ENCODE measurements at places on chromosomes 2 and 18.

GRCh38 chr2:7841751-7842150 lies 840.1 kb upstream of the ID2 start:
- DNase-seq: no peak

- no peak for DNase-seq
Measured at GRCh38 chr2:216665717-216666116, 29.6 kb downstream of the IGFBP5 start.

DNA sequence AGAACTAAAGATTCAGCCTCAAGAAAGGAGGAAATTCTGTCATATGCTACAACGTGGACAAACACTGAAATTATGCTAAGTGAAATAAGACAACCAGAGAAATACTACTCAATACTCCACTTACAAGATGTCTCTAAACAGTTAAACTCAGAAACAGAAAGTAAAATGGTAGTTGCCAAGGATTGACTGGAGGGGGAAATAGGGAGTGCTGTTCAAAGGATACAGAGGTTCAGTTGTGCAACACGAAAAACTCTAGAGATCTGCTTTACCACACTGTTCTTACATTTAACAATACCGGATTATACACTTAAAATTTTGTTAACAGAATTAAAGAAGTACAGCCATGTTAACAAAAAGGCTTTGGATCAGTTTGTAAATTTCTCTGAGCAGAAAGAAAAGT lies 39.8 kb upstream of the C2orf15 start:
- no peak for DNase-seq

- DNase-seq: no peak
Measured at GRCh38 chr2:181937473-181937872, 45.9 kb downstream of the ITPRID2 start.

DNA sequence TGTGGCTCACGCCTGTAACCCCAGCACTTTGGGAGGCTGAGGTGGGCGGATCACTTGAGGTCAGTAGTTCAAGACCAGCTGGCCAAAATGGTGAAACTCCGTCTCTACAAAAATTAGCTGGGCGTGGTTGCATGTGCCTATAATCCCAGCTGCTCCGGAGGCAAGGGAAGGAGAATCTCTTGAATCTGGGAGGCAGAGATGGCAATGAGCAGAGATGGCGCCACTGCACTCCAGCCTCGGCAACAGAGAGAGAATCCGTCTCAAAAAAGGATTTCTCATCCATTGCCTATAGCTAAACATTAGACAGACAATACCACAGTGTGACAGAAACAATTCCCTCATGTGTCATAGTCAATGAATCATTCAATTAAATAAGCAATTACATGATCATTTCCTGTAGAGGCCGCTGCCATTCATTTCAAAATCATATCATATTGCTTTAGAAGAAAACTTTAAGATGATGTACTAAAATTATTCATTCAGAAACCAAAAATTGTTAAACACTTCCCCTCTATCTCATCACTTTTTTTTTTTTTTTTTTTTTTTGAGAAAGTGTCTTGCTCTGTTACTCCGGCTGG lies 69.5 kb upstream of the TGIF1 start:
- DNase-seq: peak; percentile 36

DNA sequence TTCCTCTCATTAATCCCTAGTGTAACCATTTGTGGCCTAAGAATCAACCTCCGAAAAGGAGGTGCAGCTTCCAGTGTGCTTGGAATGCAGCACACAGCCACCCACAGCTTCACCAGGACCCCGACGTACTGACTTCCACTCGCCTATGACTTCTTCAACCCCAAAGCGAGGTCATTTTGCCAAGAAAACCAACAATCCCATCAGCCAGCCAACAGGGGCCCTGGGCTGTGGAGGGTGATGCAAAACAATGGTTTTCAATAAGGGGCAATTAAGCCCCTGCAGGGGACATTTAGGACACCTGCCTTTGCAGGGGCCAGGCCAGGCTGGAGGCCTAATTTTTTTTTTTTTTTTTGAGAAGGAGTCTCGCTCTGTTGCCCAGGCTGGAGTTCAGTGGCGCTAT lies 158.1 kb upstream of the SKOR2 start:
- no peak for DNase-seq

DNA sequence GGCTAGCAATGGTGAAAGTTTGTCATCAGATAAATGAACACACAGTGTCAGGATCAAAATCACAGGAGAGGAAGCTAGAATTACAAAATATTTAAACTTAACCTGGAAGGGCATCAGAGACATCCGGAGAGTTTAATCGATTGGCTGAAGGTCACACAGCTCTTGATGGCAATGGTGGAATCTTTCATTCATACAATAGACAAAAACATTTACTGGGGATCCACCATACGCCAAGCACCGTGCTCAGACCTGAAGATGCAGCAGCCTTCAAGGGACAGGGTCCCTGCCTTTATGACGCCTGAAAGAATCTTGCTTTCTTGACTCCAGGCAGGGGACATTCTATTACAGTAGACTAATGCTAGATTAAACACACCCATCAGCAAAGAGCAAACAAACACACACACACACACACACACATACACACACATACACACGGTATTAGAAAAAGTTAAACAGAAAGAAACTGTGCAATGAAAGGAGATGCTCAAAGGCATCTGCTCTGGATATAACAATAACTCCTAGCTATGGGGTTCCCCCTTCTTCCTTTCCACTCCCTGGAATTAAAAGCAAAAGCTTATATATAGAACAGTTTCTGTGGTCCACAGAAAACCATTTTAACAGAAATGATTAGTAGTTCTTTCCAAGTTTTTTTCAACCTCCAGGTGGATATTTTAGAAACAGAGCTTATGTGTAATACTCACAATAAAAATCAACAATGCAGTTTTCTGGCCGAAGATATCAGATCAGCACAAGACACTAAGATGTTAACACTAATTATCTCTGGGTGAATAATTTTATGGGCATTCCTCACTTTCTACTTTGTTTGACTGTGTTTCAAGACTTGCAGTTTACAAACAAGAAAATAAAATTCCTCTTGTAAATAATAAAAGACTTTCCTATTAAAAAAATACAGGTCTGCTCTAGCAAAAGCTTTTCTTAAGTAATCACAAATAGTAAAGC lies 151.7 kb downstream of the ANKRD44 start:
- DNase-seq: no peak
